ENCODE measurements at places on chromosomes 13 and 19.

GRCh38 chr13:113272701-113273181 lies 24.3 kb upstream of the LAMP1 start:
- DNase-seq: no peak

GRCh38 chr19:39412867-39413271 lies 400 bp downstream of the PLEKHG2 start:
- no peak for DNase-seq

DNA sequence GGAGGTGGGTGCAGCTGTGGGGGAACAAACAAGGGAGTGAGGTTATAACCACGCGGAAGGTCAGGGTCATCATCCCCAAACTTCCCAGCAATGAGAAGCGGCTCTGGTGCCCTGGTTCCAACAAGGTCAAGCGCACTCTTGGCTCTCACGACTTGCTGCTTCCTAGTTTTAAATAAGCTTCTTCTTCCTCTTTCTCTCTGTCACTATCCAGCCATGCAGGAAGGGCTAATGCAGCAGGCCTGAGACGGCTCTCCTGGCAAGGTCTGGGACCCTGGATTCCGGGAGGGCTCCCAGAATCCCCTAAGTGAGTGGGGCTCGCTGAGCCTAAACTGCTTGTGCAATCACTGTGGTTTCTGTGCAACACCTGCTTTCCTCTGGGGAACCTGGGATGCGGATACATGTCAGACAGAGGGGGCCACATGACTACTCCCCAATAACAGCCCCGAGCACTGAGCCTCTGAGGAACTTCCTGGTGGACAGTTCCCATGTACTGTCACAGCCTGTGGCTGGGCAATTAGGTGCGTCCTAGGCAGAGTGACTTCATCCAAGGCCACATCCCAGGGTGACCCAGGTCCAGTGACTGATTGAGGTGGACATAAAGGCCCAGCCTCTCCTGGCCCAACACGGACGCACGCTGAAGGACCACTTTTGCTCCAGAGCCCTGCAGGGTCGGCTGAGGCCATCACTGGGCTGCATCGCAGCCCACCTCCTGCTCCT lies 24.2 kb downstream of the VRK3 start:
- DNase-seq: no peak

- no peak for DNase-seq
Measured at GRCh38 chr13:30329009-30329585, 21.7 kb upstream of the KATNAL1 start.

- no peak for DNase-seq
Measured at GRCh38 chr19:49333418-49333805, 1.8 kb upstream of the CD37 start.

GRCh38 chr19:20044663-20045062 lies 5.4 kb upstream of the ZNF682 start:
- no peak for DNase-seq

- no peak for DNase-seq
Measured at GRCh38 chr13:95533545-95534160, 18.9 kb upstream of the CLDN10 start.
